ENCODE measurements at places on chromosomes 7 and 10.

DNA sequence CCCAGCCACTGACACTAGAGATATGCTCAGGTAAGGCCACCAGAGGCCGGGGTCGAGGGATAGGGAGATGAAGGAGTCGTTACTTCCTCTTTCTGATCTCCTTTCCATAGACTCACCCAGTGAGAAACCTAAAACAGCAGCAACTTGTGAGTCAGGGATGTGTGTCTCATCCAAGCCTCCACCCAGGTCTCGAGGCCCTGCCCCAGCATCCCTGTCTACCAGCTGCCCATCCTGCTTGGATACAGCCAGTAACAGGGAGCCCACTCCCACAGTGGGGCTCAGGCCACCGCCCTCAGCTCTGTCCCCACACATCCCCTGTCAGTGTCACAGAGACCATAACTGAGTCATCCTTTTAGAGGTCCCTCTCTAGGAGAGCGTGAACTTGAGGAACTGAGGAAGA, 49.6 kb upstream of the CHST15 start:
- no peak for DNase-seq

DNA sequence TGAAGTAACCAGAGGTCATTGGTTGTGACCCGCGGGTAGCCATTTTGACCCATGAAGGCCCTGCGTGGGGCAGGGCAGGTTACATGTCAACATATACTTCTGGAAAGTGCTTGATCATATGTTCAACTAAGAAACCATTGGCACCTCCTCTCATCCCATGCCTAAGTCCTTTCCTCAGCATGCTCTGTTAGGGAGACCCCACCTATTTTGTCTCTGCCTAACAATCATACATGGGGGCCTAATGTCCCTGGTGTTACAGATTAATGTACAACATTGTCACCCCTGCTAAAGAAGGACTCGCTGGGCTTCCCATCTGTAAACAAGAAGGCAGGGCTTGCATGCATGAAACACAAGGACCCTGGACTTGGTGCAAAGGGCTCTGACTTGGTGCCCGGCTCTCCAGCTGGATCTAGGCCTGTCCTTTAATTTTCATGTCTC, 133.7 kb upstream of the TNS3 start:
- DNase-seq, result no peak

DNA sequence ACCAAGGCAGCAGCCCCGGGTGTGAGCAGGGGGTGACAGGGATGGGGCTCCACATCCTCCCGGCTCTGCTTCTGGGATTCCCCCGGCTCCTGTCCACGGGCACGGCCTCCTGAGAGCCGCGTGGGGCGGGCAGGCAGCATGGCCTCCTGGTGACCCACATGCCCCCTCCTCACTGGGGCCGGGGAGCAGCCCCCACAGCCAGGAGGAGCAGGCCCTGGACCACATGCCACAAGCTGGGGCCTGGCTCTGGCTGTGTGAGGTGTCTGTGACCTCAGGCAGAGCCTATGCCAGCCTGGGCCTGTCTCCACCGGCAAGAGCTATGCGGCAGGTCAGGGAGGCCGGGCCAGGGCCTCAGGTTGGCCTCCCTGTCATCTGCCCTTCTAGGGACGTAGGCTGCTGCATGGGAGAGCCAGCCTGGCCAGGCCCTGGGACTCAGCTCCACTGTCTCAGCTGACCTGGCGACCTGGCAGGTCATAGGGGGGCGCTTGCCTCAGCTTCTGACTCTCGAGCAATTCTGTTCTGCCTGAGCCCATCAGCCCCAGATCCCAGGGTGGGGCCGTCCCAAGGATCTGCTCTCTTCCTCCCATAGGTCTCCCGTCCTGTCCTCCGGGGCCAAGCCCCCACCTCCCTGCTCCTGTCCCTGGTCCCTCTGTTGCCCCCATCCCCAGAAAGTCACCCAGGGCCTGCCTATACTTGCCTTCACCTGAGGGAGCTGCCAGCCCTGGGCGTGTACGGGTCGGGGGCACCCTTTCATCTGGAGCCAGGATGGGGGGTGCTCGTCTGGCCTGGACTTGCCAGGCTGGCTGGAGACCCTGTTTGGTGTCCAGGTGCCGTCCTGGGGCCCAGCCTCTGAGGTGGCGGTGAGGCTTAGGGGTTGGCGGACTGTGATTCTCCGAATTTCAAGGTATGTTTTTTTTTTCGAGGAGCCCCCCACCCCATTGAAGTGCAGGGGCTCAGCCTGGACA, 3.9 kb upstream of the TMEM184A start:
- DNase-seq, result no peak

DNA sequence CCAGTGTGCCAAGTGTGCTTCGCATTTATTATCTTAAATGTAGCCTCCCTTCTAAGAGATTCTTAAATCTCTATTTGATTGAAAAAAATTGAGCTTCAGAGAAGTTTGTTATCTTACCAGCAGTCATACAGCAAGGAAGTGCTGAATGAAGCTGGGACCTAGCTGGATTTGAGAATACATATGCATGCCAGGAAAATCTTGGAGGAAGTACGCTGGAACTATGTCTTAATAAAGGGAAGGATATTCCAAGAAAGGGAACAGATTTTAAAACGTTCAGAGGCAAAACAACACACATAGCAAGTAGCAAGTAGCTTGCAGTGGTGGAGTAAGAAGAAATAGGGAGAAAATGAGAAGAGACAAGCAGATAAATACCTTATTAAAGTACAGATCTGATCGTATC, 1.5 kb downstream of the CFAP70 start:
- DNase-seq, result no peak

- DNase-seq, result no peak
Measured at GRCh38 chr7:17557251-17557671, 258.8 kb downstream of the AHR start.

DNA sequence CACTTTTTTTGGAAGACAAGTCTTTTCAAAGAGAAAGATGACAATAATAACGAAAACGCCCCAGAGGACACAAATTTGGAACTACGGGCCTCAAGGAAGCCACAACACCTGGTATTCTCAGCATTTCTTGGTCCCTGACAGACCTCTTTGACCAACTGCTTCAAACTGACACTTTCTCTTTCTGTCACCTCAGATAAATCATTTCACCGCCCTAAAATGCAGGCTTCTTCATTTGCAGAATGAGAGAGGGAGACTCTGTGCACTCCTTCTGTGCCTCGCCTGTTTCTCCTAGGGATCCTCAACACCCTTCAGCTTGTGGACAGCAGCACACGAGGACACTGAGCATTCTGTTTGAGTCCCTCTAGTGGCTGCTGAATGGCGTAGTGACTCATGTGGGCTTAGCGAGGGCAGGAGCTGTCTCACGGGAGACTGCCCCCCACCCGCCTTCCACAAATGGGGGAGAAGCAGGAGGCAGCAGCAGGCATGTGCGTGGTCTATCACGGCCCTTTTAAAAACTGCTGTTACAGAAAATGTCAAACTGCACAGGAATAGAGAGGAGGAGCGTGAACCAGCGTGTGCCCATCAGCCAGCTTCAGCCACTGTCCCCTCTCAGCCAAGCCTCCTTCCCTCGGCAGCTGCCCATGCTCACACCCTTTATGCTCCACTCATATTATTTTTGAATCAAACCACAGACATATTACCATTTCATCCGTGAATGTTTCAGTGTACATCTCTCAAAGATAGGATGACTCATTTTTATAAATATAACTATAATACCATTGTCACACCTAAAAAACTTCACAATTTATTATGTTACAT, 41.4 kb downstream of the GSDME start:
- DNase-seq, result no peak

- DNase-seq, result no peak
Measured at GRCh38 chr10:6223981-6224380, 21.2 kb downstream of the PFKFB3 start.

All from mucosa of gallbladder (tissue), 1 donor.